ENCODE measurements at places on chromosomes 1 and 21.

- no peak for DNase-seq
Observed at GRCh38 chr1:65266476-65266875, 42.9 kb upstream of the DNAJC6 start.

- DNase-seq, result no peak
Observed at GRCh38 chr1:173666646-173667045, 3.0 kb downstream of the ANKRD45 start.

DNA sequence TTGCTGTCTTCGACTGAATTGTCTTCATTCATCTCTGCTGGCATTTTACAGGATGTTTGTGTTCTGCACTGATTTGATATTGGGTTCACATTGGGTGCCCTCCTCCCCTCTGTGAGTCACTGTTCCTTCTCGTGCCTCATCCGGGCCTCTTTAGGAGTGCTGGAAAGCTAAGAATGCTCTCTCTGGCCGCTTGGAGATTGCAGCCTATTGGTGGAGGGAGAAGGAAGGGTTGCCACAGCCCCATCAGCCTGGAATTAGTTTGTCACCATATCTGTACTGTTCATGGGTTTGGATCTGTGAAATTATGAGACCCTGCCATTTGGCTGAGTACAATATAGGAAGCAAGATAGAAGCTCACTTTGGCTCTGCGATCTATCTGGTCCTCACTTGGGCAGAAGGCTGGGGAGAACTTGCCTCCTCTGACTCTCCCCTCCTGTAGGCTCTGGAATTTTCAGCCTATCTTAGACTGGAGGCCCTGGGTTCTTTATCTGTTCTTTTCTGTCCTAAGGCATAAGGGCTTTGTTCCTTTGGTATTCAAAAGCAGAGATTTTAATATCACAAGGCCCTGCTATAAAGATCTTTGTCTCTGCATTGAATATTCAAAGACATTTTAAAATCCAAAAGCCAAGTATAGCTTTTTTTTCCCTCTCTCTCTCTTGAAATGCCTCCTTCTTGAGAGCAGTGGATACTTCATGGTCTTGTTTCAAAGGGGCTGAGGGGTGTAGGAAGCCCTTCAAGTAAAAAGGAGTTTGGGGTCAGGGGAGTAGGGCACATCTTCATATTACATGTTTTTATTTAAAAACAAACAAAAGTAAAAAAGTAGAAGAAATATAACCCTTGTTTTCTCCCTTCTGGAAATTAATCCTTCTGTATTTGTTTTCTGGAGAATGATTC is 347.9 kb downstream of the ZP4 start:
- no peak for DNase-seq

- DNase-seq, result no peak
Observed at GRCh38 chr1:3186526-3186921, 117.5 kb downstream of the PRDM16 start.

GRCh38 chr1:13228343-13228781 is 2.4 kb upstream of the PRAMEF18 start:
- peak; percentile 49 for DNase-seq

- DNase-seq, result no peak
Observed at GRCh38 chr1:13725714-13726175, 25.8 kb downstream of the PRDM2 start.

- DNase-seq, result peak; percentile 7
Observed at GRCh38 chr1:69737527-69738185, 169.9 kb downstream of the LRRC7 start.

DNA sequence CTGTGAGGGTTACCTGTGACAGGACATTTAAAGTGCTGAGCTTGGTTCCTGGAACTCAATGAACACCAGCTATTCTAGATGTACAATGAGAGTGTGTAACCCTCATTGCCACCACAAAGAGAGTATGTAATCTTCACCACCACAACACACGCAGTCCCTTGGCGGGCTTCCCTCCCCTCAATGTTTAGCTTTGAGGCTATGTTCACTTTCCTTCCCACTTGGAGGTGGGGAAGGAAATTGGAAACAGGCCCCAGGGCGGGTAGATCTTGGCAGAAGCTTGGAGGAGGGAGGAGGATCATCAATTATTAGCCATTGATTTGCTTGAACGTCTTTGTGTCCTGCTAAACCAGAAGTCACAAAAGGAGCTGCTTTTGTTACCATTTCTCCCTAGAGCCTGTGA is 8.3 kb upstream of the COL16A1 start:
- DNase-seq, result no peak

- no peak for DNase-seq
Observed at GRCh38 chr1:59592924-59593323, 221.8 kb upstream of the HOOK1 start.

- no peak for DNase-seq
Observed at GRCh38 chr1:42769811-42770210, 2.8 kb downstream of the C1orf50 start.

DNA sequence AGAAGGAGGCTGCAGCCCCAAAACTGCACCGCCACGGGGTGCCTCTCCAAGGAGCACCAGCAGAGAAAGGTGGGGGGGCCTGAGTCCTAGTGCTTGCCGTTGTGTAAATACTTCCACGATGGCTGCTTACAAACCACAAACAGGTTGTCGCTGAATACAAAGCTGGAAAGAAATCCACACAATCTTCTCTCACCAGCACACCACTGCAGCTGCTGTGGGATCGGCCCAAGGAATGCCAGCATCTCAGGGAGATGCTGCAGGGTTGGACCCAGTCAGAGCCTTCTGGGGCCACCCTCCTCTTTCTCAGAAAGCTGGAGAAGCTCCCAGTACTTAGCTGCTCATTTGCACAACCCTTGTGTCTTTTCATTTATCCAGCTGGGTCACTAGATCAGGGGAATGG is 3.0 kb upstream of the S100A14 start:
- DNase-seq, result no peak

GRCh38 chr1:179372160-179372559 is 6.4 kb downstream of the AXDND1 start:
- DNase-seq, result no peak

- DNase-seq, result no peak
Observed at GRCh38 chr1:8733484-8733883, 84.0 kb downstream of the RERE start.

- DNase-seq, result no peak
Observed at GRCh38 chr1:198165927-198166647, 9.3 kb downstream of the NEK7 start.

GRCh38 chr1:167515893-167516321 is 2.4 kb downstream of the CD247 start:
- no peak for DNase-seq

- DNase-seq, result no peak
Observed at GRCh38 chr1:61110554-61110953, 28.2 kb downstream of the NFIA start.

GRCh38 chr1:89149229-89149628 is 23.3 kb upstream of the GBP2 start:
- no peak for DNase-seq

DNA sequence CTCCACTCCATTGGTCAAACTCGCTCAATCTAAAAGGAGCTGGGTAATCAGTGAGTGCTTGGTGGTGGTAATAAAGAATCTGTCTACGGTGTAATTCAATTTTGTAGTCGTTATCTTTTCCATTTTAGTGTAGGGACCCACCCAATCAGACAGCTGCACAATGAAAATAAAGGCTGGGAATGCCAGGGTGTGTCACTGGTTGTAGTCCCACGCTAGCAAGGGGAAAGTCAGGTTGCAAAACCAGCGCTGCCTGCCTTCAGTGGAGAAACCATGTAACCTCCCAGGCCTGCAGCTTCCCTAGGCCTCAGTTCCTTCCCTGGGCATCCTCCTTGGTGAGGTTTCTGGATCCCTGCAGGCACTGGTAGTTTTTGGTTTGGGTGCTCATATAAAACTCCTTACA is 49.4 kb upstream of the PPP2R5A start:
- DNase-seq, result no peak

GRCh38 chr1:241998412-241998921 is 431 bp downstream of the MAP1LC3C start:
- peak; percentile 45 for DNase-seq

DNA sequence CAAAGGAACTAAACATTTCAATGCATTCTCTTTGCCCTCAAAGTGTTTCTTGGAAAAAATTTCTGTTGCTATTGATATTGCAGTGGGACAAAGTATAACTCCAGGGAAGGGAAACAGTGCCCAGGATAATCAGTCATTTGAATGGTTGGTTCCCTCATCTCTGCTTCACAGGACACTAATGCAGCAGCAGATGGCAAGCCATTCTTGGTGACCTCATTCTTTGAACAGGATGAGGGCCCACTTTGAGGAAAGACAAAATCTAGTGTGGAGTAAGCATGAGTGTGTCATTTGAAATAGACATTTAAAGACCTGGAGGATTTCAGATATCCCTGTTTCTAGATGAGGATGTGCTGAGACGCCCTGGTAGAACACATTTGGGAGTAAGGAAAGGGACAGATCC is 32.3 kb downstream of the CHRM3 start:
- DNase-seq, result no peak

GRCh38 chr1:6331543-6332273 is 61.9 kb downstream of the ACOT7 start:
- DNase-seq, result no peak

- peak; percentile 81 for DNase-seq
Observed at GRCh38 chr1:156816561-156817328, at the start of gene SH2D2A. Gene SH2D2A, minus strand, starts transcription at chr1:156816848. Its CDS starts 140 bp downstream, at chr1:156816708.

- no peak for DNase-seq
Observed at GRCh38 chr1:110119843-110120242, 7.6 kb downstream of the UBL4B start.

- DNase-seq, result no peak
Observed at GRCh38 chr1:85144351-85144750, 56.5 kb downstream of the SYDE2 start.

GRCh38 chr21:18049461-18049860 is 195.2 kb upstream of the CHODL start:
- DNase-seq, result no peak

GRCh38 chr1:115461526-115461925 is 123.5 kb upstream of the NGF start:
- no peak for DNase-seq

DNA sequence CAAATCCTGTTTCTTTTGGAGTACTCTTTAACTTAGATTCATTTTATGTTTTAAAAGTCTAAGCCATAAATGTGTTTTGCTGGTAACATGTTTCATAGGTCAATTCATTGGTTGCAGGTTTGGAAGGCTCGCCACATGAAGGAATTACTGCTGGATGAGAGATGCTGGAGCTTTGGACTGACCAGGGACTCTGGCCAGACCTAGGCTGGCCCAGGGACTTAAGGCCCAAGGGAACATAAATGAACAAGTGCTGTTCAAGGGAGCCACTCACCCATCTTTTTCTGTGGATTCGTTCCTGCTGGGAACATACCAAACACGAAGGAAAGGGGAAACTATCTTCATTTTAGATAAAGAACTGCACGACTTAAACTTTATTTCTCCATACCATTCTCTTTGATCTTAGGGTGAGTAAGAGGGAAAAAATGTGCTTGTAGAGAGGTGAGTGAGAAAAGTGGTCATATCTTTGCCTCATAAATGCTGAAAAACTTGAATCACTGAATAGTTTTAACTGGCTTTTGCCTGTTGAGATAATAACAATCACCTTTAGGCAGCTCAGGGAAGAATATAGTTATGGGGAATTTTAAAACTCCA is 15.3 kb upstream of the SHCBP1L start:
- no peak for DNase-seq

DNA sequence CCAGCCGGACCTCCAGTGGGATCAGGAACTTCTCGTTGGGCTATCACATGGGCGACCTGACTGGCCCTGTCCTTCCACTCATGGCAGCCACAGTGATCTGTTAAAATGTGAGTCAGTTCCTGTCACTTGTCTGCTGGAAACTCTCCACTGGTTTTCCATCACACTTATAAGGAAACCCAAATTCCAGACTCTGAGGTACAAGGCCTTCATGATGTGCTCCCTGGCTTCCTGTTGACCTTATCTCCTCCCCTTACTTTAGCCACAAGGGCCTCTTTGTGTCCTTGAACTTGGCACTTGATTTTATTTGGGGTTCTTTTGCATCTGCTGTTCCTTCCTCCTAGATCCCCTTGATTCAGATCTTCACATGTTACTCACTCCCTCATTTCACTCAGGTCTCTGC is 96.8 kb downstream of the TENT5C start:
- no peak for DNase-seq

- DNase-seq, result no peak
Observed at GRCh38 chr1:30304080-30304479, 419.3 kb downstream of the MATN1 start.

- no peak for DNase-seq
Observed at GRCh38 chr1:5424802-5425703, 567.2 kb downstream of the NPHP4 start.

DNA sequence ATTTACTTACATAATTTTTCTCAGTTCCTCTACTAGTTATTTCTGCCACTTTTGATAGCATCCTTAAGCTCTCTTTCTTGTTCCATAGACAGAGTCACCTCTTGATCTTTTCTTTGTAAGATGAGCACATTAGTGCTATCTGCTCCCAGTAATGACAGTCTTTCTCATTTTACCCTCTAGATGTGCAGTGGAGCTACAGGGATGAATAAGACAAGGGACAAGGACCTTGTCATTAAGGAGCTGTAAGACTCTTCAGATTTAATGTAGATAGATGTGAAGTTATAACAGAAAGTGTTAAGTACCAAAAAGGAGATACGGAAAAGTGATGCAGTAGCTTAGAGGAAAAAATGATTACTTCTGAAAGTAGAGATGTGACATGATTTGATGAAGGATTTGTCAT is 20.4 kb downstream of the SCP2 start:
- DNase-seq, result no peak

DNA sequence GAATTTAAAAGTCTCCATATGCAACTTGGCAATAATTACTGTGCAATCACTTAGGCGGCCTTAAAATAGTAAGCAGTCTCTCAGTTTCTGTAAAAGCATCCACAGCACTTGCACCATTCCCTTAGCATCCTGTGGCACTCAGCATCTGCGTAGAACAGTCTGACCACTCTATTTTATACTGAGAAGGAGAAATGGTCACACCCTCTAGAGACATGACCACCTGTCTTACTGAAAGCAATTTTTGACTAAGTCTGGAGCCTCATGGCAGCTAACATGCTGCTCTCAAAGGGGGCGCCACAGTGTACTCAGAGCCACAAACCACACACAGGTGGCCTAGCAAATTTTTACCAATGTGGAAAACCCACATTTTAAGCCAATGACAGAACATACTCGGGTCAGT is 62.0 kb downstream of the KCNK1 start:
- no peak for DNase-seq

DNA sequence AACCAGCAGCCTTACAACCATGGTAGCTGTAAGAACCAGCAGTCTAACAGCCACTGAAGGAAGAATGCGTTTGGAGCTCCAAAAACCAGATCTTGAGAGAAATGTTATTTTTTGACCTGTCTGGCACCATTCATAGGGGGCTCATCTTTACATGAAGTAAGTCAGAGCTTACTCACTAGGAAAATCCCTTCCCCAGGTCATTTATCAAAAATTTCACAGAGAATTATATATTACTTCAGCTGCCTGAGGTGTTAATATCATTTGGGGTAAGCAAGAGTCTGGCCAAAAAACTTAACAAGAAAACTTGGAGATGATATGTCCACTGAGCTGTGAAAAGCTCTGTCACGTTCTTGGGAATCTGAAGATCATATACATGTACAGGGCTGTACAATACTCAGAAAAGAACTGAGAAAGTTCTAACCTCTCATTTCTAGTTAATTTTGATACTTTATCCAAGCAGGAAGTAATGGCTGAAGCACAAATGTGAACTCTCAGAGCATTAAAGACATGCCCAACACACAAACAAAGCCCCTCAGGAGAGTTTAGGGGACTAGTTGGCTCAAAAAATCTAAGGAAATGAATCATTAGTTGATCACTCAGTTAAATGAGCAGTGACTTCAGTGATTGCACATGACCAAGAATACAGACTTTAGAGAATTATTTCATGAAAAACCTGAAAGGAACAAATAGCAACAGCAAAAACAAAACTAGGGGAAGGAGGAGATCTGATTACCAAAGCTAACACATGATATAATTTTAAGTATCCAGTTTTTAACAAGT is 681.1 kb downstream of the LTN1 start:
- DNase-seq, result no peak

Data from stimulated activated CD4-positive, alpha-beta T cell treated with anti-CD3 and anti-CD28 coated beads, Interleukin-2, amount 100 ng/mL, for 48 hours (primary cell).